Fibroblast of upper back skin (primary cell): ENCODE measurements at places on chromosomes 2 and 18.

- no peak for DNase-seq
Measured at GRCh38 chr2:85596026-85596333, 435 bp downstream of the RNF181 start.

DNA sequence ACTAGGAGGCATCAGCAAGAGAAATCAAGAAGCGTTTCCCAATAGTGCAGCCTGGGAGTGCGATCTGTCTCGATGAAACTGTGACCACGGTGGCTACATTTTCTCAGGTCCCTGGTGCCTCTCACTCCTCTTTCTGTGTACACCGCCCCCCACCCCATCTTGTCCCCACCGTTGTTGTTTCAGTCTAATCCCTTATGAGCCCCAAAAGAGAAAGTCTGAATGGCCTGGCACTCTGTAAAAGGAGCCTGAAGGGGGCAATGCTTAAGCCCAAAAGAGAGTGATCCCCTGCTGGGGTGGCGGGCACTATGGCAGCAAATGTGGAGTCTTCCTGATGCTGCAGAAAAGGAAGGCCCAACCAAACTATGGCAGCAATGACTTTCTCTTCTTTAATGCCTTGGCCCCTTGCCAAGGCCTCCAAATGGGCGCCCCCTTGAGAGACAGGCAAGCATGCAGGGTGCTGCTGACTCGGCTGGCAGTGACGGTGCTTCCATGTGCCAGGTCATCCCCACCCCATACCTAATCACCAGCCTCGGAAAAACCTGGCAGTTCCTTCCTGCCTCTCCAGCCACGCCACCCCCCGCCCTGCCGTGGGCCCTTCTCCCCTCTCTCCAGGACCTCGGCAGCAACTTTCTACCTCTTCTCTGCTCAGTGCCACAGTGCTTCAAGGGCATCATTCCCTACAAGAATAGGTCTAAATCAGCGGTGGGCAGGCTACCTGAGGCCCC, 123.0 kb downstream of the CYP26B1 start:
- DNase-seq, result no peak

DNA sequence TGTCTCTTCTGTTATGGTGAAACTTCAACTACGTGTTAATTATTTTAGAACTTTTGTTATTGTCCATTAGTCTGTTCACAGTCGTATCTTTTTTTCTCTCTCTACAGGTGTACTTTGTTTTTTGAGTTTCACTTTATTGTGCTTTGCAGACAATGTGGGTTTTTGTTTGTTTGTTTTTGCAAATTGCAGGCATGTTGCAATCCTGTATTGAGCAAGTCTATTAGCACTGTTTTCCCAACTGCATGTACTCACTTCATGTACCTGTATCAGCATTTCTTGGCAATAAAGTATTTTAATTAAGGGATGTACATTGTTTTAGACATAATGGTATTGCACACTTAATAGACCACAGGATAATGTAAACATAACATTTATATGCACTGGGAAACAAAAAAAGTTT, 99.1 kb upstream of the FAM110C start:
- no peak for DNase-seq

DNA sequence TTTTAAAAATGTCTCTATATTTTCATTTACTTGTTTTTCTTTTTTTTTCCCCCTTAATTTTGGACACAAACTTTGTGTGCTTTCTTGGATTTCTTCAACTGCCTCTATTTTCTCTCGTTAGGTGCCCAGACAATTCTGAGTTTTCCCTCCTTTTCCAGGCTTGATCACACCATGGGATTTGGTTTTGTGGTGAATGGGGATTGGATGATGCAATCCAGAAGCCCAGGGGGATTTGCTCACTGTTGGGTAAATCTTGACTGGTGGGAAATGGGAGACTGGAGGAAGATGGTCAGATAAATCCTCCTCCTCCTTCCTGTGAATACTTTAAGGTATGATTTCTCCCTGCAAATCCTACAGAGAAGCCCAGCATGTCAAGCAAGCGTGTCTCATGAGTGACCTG, 19.5 kb upstream of the PAX8 start:
- DNase-seq, result no peak

DNA sequence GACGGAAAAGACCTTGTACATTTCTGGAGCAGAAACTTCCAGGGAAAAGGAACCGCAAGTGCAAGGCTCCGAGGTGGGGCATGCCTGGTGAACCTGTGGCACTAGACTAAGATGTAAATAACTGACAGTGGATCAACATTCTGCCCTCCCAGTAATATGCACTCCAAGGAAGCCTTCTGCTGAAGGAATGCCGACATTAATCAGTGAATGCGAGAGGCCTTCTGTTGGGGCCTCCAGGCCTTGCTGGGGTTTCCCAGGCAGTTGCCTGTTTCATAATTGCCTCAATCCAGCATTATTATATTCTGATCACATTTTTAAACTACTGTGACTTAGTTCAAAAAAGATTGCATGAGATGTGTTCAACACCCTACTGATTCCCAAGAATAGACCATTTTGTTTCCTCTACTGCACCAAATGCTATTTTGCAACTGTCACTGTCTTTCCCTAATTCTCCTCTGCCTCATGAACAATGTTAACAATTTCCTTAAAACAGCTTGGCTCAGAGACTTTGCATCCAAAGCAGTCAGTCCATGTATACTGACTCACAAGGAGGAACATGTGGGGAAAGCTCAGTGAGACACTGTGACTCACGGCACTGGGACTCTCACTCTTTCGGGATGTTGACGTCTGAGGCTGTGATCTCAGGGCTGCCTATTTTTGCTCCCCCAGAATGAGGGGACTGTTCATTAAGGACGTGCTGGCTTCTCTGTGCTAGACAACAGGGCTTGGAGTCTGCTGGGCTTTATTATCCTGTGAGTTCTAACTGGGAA, 10.5 kb upstream of the DSG2 start:
- peak; percentile 87 for DNase-seq

- DNase-seq, result peak; percentile 63
Measured at GRCh38 chr18:44564922-44565321, 115.8 kb upstream of the SETBP1 start.

DNA sequence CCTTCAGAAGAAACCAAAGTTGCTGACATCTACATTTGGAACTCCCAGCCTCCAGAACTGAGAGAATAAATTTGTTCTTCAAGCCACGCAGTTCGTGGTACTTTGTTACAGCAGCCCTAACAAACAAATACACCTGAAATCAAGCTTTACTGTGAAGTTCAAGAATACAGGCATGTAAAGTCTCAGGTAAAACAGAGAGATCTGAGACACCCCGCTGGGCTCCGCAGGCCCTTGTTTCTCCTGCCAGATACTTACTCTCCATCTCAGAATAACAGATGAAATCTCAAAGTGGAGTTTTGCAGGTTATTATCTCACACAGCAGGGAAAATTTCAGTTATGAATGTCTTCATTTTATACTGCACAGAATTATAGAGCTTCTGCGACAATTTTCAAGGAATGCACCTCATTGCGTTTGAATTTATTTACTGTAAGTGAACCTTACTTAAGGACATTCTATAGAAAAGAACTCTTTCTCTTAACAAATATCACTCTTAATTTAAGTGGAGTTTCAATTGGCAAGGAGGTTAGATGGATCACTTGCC, 492.4 kb upstream of the LRATD1 start:
- DNase-seq, result no peak

DNA sequence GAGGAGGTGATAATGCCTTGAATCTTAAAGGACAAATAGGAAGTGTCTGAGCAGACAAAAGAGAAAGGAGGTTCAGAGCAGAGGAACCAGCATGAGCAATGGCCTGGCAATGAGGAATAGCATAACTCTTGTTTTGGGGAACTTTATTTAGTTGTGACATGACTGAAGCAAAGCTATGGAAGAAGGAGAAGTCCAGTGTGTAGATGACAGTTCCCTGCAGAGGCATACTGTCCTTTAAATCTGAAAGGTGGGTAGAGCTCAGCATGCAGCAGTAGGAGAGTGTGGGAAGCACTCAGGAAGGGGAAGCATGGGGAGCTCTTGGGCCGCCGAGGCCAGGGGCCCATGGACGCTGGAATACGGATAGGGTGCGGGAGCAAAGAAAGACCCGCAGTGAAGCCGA, 173.8 kb downstream of the SEPTIN10 start:
- no peak for DNase-seq

DNA sequence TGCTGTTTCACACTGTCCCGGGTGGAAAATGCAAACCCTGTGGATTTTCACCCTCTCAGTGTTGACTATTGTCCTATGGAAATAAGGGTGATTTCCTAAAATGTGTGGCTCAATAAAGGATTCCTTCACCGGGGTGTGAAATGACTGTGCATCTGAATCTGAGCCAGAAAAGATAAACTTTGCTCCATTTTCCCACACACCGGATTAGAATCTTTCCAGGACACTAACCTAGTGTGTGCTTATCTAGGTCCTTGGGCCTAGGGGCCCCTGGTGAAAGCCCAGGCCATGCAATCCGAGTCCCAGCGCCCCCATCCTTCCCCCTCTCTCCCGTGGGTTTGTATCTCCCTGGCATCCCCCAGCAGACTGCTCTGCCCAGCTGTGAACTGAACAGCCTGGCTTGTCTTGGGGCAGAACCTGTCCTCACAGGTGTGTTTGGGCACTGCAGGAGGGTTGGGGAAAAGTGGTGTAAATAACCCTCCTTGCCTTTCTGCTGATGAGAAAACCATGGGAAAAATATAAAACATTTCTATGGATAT, 17.3 kb downstream of the KLHL29 start:
- no peak for DNase-seq

DNA sequence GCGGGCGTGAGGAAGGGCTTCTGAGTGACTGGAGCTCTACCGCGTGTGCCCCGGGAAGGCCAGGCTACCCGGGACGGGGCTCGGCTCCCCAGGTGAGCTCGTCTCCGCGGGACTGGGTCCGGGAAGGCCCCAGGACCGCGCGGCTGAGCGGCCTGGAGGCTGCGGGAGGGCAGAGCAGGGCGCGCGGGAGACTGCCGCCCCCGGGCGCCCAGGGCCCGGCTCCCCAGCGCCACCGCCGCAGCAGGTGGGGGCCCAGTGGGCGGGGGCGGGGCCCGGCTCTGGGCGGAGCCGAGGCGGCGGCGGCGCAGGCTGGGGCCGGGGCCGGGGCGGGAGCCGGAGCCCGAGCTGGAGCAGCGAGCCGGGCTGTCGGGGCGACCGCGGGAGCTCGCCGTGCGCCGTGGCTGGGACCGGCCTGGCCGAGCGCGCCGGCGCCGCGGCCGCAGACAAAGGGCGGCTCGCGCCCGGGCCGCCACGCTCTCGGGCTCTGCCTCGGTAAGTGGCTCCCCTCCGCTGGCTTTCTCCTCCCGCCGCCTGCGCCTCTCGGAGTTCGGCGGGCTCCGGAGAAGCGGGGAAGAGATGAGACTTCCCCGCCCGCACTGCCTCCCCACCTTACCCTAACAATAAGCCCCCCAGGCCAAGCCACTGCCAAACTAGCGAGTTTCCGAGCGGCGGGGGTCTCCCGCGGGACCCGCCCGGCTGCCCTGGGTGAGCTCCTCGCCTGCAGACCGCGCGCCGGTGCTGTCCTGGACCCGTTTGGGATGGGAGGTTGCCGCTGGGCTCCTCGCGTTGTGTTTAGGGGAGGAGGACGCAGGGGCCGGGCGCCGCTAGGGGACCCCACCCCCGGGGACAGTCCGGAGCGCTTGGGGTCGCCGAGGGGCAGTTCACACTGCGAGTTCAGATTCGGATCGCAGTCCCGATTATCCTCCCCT, at the start of gene MAPK4:
TSS of gene MAPK4 (plus strand) at position 336 of the 929 bp plus-strand sequence. CDS start 103,872 bp downstream, outside the sequence.
- DNase-seq, result peak; percentile 5

DNA sequence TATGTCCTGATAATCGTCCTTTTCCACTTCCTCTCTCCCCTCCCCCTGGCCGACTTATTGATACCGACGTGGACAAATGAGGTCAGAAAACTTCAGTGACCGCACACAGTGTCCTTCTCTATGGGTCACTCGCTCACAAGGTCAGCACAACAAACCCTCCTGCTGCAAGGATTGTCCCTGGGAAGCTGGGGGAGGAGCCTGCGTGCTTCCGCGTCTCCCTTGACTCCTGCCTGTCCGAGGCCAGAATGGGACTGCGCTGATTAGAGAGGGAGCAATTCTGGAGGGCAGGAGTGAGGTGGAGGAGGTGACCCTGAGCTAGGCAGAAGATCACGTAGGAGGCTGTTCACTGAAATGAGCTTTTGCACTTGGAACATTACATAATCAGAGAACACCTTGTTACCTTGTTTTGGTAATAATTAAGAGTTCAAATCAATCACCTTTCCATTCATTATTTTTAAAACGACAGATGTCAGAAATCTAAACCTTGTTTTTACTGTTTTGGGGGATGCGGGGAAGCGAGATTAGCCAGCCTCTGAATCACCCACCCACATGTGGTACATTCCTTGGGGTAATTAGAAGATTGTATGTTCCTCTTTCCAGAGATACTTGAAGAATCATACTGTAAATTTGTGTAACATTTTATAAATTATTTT, 70.6 kb downstream of the CTAGE1 start:
- peak; percentile 53 for DNase-seq

DNA sequence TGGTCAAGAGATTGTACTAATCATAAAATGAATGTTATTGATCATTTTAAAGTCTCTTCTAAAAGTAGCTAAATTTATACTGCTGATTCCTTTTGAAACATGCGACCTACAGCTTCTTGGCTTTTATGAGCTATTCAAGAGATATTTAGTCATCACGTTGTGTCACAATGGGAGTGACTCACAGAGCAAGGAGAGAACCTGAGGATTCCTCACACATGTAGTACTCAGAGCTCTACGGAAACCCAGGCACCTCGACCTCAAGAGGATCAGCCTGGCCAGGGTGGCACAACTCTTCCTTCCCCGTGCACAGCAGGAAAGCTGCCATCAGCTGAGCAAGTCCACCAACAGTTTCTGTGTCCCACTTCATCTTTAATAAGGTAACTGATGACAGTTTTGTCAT, at the start of gene DHRS9:
TSS of gene DHRS9 (plus strand) at position 223 of the 400 bp plus-strand sequence. CDS start 12,019 bp downstream, outside the sequence.
- DNase-seq, result peak; percentile 34

- no peak for DNase-seq
Measured at GRCh38 chr2:62362561-62362960, 143.4 kb downstream of the TMEM17 start.

DNA sequence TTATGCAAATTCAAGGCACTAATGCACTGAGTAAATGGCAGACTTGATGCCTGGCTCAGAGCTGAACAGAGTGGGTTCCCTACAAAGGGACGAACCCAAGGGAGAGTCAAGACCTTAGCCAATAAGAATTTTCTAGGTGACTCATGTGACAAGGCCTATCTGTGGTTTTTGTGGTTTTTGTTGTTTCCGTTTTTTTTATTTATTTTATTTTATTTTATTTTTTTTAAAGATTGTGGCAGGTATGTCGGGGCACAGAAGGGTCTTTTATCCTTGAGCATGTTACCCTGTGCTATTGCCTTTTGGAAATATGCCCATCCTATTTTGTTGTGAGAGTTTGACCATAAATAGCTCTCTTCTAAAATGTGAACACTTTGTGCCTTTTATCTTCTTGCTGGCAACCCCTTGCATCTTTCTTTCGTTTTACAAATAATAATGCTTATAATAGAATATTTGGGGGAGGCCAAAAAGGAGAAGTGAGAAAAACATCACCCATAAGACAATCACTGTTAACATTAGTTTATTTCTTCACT, 113.4 kb upstream of the AQP4 start:
- DNase-seq, result no peak

- no peak for DNase-seq
Measured at GRCh38 chr2:104504331-104505073, 349.4 kb upstream of the POU3F3 start.
